Sigmoid colon (tissue), 7 donors: ENCODE measurements at places on chromosomes 3 and 15. TPM values are rescaled to one million over a fixed set of nuclear protein-coding genes. Genes with fewer than 3 reads are reported as not detected.
A peak's percentile ranks its signal among the peaks of the same experiment; 100 is the strongest.

- no peak for DNase-seq
Measured at GRCh38 chr3:89114841-89115223, 7.4 kb downstream of the EPHA3 start.

- no peak for DNase-seq
Measured at GRCh38 chr3:14464141-14464465, 61.7 kb downstream of the SLC6A6 start.

- no peak for DNase-seq
Measured at GRCh38 chr15:77021803-77022381, 27.0 kb downstream of the PSTPIP1 start.

GRCh38 chr3:64355401-64355807 is 130.1 kb upstream of the PRICKLE2 start:
- DNase-seq: no peak

GRCh38 chr3:165078293-165078692 is at the start of gene SI:
Gene SI (minus strand): TSS chr3:165078496. CDS start chr3:165076012, 2,484 bp downstream.
- no peak for DNase-seq

DNA sequence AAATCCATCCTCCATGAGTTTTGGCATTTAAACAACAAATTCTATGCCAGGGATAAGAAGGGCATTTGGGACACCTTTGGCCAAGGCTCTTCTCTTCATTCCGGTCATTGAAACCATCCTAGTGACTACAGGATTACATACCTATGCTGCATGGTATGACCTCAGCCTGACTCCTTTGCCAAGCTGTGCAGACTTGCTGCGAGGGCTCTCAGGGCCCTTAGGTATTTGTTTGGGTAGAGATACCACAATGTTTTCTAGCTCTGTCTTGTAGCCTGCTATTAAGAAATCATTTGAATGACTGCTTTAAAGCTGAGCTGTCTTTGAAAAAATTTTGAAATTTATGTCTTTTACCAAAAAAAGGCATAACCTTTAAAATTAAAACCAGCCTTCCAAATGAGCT is 749.8 kb upstream of the SGO1 start:
- no peak for DNase-seq

DNA sequence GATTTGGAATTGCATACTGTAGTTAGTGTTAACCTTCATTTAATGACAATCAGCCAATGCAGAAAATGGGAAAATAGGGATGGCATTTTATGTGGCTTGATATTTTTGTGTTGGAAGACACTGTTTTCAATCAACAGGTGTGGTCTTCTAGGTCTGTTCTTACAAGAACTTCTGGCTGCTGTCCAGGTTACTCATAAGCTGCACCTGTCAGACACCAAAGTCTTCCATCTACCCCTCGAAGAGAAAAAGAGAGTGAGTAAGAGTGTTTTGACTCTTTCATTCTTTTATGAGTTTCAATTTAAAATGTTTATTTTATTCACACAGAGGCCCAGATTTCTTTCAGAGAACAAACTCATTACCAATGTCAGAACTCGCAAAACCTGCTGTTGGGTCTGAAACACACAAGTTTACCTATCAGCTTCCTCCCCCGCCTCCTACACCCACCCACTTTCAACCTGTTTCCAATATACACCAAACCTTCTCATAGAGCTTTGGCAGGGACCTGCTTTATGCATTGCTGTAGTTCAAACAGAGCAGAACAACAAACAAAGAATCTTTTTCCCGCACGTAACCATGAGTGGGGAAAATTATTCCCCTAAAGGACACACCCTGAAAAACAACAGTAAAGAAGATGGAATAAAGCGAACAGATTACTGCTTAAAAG is 767.7 kb upstream of the ALCAM start:
- DNase-seq: no peak

DNA sequence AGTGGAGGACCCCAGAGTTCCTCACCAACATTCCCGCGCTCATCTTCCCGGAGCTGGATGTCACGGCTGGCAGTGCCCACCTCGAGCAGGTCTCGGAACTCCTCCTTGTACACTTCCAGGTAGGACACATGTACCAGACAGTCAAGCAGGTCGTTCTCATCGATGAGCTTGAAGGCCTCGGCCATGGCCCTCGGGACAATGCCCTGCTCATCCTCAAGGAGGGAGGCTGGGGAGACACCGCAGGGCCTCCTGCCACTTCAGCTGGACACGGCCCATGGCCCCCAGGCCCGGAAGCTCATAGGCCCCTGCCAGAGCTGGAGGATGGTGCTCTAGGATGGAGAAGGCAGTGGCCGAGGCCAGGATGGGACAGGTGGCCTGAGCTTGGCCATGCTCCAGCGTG is 5.6 kb downstream of the KIF7 start:
- peak; percentile 61 for DNase-seq

GRCh38 chr3:46114323-46114988 is 87.2 kb upstream of the XCR1 start:
- no peak for DNase-seq

- no peak for DNase-seq
Measured at GRCh38 chr3:99472385-99472784, 166.0 kb upstream of the COL8A1 start.

GRCh38 chr3:44576613-44577012 is 8.2 kb upstream of the ZNF660 start:
- no peak for DNase-seq

GRCh38 chr3:149417174-149417573 is 39.7 kb upstream of the TM4SF1 start:
- DNase-seq: no peak

DNA sequence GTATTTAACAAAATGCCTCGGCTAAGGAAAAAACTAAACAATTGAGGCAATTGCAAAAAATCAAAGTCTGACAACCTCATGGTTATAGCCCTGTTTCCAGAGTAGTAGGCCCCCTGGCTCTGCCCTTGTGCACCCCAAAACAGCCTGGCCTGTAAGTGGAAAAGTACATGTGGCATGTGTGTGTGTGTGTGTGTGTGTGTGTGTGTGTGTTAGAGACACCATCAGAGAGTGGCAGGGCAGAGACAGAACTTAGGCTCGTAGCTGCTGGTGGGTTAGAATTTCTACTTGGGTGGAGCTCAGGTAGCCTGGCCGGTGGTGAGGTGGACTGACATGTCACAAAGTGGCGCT is 14.1 kb upstream of the AHSG start:
- no peak for DNase-seq

DNA sequence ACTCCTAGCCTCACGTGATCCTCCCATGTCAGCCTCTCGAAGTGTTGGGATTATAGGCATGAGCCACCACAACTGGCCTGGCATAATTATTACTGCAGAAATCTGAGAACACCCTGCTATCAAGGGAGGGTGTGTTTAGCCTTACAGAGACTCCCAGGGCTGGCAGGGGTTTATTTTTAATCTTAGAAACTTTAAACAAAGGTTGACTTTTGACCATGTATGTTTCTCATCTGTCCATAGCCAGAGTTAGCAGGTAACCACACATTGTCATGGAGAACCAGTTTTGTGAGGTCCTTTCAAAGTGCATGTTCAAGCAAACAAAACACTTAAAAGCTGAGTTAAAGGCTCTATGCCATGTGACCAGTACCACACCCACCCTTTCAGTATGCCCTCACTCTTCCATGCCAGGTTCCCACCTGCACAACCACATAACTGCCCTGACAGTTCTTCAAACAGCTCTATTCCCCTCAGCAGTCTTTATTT is 11.1 kb downstream of the SIAH2 start:
- DNase-seq: no peak

- no peak for DNase-seq
Measured at GRCh38 chr15:92502336-92502735, 108.7 kb downstream of the ST8SIA2 start.

DNA sequence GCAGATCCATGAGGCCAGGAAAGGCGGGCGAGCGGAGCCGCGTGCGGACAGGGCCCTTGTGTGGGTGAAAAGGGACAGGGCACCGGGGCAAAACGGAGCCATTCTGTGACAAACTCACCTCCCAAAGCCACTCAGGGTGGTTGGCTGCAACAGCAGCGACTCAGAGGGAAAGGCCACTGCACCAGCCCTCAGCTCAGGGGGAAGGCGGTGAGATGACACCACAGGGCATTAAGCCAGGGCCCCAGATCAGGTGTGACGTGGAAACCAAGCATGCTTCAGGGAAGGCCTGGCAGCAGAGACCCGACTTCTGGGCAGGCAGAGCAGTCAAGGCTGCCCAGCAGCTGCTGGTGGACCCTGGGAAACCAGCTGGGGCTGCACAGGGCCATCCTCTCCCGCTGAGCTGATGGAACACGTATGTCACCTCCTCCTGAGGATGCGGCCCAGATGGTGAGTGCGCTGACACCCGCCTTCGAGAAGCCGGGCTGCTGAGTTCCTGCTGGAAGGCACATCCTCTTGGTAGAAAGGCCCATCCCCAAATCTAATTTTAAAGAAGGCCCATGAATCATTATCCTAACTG is 82.3 kb downstream of the CHSY1 start:
- peak; percentile 59 for DNase-seq

- no peak for DNase-seq
Measured at GRCh38 chr15:71329497-71330260, 214.4 kb downstream of the THSD4 start.

DNA sequence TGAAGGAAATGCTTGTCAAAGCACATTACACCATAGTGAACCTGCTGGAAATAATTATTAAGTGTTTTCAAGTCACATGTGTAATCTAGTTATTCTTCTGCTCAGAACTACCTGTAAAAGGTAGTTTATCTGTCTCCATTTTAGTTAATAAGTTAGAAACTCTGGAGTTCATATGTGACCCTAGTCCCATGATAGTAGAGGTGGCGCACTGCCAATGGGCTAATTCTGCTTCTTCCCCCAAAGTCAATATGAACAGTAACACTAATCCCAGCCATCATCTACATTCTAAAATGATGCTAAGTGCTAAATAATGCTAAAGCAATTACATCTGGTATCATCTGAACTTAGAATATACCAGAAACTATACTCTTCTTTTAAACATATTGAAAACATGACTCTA is 361.0 kb upstream of the NECTIN3 start:
- DNase-seq: no peak

GRCh38 chr3:194879991-194880939 is 194.6 kb downstream of the FAM43A start:
- no peak for DNase-seq

DNA sequence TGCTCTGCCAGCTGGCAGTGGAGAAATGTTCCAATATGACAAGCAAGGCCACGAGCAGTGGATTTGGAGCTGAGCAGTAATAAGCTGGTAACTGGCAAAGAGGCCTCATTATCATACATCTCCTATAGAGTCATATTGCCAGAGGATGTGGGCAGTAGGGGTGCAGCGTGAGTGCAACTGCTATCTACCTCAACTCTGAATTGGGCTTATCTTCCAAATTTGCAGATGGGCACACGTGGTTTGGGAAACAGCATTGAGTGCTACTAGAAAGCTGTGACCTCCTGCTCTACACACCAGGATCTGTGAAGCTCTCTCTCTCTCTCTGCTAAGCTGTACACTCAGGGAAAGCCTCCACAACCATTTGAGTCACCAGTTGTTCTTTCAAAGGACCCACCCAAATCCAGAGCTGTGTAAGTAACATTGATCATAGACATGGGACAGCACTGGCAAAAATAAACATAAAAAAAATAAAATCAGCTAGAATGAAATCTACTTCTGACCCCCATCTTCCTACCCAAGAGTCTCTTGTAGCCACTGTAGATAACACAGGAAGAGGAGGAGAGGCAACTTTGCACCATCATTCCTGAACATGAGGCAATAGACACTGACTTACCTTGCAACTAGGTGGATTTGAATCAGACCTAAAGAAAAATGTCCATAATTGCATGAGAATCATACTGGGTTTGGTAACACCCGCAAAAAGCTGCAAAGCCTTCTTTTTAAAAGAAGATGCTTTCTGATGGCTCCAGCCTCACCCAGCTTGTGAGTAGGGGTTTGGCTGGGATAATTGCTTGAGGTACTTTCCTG is 82.9 kb upstream of the THBS1 start:
- DNase-seq: no peak

- no peak for DNase-seq
Measured at GRCh38 chr15:26029146-26029545, 166.0 kb upstream of the ATP10A start.

DNA sequence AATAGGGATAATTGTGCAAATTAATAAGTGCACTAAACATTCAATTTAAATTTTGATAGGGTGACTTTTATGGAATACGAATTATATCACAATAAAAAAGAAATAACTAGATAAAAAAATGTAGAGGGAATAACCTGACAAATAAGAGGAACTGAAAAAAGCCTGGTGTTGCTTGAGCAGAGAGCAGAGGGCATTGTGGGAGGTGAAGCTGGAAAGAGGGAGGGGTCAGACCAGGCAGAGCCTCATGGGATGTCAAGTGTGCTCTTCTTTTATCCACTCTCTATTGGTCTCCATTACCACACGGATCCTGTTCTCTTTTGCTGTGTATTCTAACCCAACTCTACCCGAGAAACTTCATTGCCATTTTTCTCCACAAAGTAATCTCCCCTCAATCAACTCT is 264.0 kb upstream of the CRBN start:
- DNase-seq: no peak

GRCh38 chr3:73431183-73431900 is 193.4 kb downstream of the PDZRN3 start:
- no peak for DNase-seq

DNA sequence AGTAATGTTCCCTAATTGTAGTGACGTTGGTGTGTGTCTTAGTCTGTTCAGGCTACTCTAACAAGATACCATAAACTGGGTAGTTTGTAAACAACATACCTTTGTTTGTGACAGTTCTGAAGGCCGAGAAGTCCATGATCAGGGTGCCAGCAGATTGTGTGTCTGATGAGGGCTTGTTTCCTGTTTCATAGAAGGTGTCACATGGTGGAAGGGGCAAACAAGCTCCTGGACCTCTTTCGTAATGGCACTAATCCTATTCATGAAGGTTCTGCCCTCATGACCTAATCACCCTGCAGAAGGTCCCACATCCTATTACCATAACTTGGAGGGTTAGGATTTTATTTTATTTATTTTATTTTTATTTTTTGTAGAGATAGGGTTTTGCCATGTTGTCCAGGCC is 11.1 kb downstream of the ATXN7 start:
- DNase-seq: no peak

DNA sequence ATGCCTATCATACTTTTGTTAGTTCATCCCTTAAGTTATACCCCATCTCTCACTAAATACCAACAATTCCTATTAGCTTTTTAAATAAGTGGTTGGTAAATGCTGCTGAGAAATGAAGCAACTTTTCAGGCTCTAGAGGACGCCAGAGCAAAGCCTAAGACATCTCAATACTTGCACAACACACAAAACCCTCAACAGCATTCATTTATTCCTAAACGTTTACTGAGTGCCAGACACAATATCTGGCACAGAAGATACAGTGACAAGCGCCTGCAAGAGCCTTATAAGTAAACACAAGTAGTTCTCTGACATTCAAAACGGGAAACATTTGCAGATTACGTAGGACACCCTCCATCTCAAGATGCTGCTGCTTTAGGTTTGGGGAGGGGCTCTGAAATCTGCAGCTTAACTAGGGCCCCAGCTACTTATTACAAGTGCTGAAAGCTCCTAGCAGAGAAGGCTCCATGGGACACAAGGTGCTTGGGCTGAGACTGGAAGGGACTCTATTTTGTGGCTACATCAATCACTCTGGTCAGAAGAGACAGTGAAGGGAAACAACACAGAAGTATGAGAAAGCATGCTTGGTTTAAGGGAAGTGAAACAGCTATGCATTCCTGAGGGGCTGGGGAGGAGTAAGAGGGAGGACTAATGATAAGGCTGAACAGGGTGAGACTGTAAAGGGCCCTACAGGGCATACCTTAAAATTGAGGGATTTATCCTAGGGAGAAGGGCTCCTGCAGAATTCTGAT is 311.3 kb downstream of the PLCL2 start:
- no peak for DNase-seq

The LDHAL6B gene
- not detected for polyA plus RNA-seq

The SPG11 gene
- polyA plus RNA-seq: 40.0 TPM

The CNBP gene
- 343 TPM for polyA plus RNA-seq

The PRR20G gene
- polyA plus RNA-seq: not detected

The TGM4 gene
- not detected for polyA plus RNA-seq

The TOP2B gene
- polyA plus RNA-seq: 56.4 TPM

The TM4SF18 gene
- 1.4 TPM for polyA plus RNA-seq

The GOLGA6B gene
- polyA plus RNA-seq: not detected

The CCR4 gene
- polyA plus RNA-seq: 3.1 TPM
